ENCODE measurements at places on chromosomes 1 and 21.

GRCh38 chr1:14494911-14495310, 103.6 kb upstream of the KAZN start:
- DNase-seq = no peak

DNA sequence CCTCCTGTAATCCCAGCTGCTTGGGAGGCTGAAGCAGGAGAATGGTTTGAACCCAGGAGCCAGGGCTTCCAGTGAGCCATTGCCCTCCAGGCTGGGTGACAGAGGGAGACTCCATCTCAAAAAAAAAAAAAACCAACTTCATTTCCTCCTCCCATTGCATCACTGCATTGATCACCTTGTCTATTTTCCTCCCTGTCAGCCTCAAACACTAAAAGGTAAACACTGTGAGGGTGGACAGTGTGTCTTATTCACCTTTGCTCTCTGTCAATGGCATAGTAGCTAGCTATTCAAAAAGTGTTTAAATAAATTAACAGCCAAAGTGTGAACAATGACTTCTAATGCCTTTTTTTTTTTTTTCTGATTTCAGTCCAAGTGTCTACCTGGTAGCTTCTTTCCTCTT, 13.4 kb upstream of the DESI2 start:
- no peak for DNase-seq

DNA sequence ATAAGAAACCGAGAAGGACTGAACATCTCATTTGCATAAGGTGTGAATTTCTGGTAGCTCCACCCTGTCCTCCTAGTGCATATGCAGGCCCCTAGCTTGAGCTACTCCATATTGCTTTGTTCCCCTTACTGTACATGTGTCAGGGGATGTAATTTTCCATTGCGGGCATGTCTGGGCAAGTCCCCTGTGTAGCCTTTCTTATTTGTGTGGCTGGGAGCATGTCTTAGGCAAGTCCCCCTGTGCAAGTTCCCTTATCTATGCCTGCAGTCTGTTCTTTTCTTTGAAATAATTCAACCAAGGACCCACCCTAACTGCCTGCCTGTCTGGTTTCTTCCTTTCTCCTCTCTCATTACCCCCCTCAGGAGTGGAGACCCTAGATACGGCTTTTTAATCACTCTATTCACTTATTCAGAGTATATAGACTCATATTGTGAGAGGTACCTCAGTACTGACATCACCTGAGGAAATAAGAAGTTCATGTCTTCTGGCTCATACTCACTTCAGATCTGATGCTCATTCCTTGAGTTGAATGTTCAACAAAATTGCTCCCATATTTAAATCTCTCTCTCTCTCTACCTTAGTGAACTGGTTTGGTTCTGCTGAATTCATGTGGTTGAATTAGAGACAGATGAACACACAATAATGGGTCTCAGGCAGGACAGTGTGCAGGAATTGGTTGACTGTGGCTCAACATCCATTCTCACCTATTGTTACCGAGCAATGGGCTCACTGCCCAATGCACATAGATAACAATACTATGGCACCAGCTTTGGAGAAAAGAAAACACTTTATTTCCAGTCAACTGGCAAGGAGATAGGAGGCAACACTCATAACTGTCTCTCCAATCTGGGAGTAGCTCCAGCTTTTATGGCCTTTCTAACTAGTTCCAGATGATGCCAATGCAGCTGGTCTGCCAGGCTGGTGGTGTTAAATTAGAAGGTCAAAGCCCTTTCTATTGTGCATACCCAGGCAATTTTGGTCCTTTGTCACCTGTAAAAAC, 27.9 kb upstream of the NPL start:
- no peak for DNase-seq

DNA sequence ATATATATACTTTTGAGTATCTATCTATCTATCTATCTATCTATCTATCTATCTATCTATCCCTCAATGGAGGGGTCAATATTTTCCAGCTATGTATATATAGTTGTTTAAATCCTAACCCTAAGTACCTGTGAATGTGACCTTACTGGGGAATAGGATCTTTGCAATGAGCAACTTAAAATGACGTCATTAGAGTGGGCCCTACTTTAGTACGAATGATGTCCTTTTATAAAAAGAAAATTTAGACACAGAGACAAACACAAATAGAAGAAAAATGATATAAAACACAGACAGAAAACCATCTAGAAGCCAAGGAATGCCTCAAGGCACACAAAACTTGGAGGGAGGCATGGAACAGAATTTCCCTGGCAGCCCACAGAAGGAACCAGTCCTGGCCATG, 2283.7 kb downstream of the NCAM2 start:
- DNase-seq = no peak

DNA sequence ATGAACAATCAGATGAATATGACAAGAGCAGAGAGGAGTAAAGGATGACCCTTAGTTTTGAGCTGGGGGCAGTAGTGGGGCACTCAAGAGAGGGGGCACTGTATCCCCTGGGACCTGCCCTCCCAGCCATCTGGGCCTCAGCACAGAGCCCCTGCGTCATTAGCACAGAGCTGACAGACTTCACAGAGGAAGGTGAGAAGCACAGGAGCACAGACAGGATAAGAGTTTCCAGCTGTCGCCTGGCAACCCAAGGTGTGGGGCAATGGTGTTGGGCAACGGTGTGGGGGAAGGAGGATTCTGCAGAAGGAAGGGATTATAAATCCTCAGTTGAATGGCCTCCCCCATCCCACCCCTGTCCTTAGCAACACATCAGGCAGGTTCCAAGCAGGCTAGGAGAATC, 30.2 kb downstream of the RAB3B start:
- DNase-seq = no peak

DNA sequence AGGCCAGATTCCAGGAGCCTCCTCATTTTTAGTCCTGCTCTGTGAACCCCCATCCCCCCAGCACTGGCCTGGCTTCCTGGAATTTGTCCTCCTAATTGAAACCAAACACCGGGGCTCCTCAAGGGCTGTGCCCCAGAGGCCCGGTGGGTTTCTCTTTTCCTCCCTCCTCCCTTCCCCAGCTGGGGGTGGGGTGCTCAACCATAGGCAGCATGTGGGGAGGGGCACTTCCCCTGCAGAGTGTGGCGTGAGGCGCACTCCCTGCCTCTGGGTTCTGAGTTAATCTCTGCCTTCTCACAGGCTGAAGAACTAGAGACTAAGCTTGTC, 67.5 kb upstream of the ACOT11 start:
- DNase-seq = no peak

GRCh38 chr1:6743189-6744101, 41.8 kb upstream of the CAMTA1 start:
- no peak for DNase-seq

DNA sequence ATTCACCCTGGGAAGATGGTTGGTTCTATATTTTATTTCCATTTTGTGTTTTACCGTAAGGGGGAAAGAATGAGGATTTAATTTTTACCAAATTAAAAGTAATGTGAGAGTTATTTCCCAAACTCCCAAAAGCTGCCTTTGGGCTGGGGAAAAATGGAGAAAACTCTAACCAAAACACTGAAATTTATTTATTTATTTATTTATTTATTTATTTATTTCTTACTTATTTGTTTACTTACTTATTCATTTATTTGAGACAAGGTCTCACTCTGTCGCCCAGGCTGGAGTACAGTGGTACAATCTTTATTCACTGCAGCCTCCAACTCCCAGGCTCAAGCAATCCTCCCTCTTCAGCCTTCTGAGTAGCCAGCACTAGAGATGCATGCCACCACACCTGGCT, 38.0 kb upstream of the ZBTB18 start:
- DNase-seq = no peak

- DNase-seq = peak; percentile 84
These were observed 8.9 kb downstream of the VPS26C start for GRCh38 chr21:37257967-37258877.

DNA sequence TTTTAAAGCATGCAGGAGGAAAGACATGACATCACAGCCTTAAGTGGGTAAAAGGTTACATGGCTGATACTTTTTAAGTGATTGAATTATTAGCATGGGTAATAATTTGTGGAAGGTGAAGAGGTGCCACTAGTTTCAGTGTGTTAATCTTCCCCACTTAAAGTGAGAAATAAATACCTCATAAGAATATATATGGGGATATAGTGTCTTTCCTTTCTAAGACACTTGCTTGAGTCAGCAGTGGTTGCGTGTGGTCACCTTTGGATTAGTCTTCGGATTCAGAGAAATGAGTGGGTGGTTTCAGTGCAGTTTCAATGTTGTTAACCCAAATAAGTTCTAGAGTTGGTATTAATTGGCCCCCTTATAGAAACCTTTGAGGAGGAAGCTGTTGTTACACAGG, 94.1 kb downstream of the ADGRL2 start:
- DNase-seq = no peak

DNA sequence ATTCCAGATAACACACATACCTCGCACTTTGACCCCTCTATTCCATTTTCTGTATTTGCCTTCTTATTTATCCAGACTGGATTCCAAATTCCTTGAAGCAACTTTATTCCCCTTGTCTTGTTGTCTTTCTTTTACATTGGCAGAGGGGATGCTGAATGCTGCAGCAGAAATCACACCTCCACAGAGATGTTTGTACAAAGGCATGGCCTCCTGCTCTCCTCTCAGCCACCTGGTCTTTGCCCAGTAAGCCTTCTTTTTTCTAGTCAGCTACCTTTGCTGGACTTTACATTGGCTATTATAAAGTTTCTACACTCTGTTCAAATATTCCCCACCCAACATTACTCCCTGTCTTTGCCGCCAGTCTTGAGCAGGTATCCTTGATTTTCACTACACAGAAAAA, 75.1 kb downstream of the LAMC1 start:
- no peak for DNase-seq

DNA sequence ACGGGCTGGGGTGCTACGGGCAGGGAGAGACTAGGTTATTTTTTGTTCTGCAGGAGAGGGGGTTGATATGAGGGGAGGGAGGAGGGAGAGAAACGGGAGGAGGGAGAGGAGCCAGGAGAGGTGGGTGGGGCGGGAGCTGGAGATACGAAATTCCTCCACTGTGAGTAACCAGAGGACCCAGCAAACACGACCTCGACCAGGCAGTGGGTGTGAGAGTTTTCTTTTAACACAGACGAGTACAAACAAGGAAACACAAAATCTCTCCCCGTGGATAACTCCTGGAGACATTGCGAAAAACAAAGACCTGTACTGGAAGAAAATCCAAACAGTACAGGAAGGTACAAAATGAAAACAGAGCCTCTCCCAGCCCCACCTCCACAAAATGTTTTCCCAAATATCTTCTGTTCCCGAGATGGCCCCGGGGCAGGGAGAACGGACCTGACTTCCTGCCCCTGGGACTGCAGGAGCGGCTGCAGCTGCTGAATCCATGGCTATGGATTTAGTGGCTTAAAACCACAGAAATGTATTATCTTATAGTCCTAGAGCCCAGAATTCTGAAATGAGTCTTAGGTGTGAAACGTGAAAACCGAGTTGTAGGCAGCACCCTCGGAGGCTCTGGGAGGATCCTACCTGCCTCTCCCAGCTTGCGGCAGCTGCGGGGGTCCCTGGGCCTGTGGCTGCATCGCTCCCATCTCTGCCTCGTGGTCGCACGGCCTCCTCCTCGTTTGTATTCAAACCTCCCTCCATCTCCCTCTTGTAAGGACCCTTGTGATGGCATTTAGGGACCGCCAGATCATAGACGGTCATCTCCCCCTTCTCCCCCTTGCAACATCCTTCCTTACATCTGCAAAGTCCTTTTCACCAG, 82.2 kb downstream of the RIPK4 start:
- peak; percentile 40 for DNase-seq

GRCh38 chr1:37393173-37394120, 80.9 kb upstream of the ZC3H12A start:
- DNase-seq = no peak

GRCh38 chr1:204598319-204598969, 82.2 kb downstream of the MDM4 start:
- no peak for DNase-seq

GRCh38 chr1:113109908-113110554, 37.0 kb downstream of the LRIG2 start:
- peak; percentile 5 for DNase-seq

- no peak for DNase-seq
These were observed 32.4 kb downstream of the EIF2D start for GRCh38 chr1:206579747-206580437.

DNA sequence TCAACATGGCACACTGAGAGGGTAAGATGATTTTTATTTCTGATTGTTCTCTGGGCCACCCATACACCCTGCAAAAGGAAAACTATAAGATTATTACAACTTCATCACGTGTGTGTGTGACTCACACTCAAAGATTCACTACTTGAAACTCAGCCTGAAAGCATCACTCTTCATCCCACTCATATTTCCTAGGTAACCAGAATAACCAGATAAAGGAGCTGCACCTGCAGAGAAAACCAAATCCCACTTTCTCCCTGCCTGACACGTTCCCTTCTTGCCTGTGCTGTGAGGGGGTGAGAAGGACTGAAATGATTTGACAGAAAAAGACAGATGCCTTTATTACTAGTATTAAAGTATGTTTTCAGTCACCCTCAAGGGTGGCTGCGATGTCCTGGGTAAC, 131.6 kb downstream of the TGFBR3 start:
- DNase-seq = no peak

- DNase-seq = no peak
These were observed 4.9 kb upstream of the LAD1 start for GRCh38 chr1:201404055-201404454.

DNA sequence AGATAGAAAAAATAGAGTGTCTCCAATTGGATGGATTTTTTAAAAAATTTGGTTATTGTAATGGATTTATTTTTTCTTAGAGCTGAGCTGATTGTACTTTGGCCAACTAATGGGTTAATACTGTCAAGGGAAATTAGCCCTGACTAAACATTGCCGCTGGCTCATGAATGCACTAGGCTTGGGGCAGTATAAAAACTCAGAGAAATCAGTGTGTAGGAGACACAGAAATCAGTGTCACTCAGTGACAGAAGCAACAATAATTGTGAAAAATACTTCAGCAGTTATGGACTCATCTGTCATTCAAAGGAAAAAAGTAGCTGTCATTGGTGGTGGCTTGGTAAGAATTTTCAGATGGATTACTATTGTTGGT, at the start of gene KMO:
TSS of gene KMO (plus strand) at position 217 of the 370 bp plus-strand sequence. CDS start at position 284, 67 bp downstream.
- DNase-seq = no peak

DNA sequence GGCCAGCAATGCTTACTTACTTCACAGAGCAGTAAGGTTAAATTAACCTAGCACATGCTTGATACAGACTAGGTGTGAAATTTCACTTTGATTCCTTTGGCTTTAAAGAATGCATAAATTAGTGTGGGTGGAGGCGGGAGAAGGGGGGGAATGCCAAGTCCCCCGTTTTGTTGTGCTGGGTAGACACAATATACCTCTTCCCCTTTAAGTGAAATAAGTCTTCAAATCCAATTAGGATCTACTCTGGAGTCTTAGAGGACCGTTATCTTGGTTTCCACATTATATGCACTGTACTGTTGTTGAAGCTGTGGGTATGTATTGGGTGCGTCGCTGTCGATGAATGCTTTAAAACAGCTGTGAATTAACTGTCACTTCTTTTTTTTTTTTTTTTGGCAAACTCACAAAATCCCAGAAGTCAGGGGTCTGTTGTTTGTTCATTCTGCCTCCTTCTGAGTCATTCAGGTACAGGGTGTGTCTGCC, 1.6 kb upstream of the S1PR1 start:
- DNase-seq = no peak

- DNase-seq = no peak
These were observed 57.5 kb downstream of the TYW3 start for GRCh38 chr1:74790453-74790852.

GRCh38 chr21:16570856-16571255, 841.1 kb downstream of the USP25 start:
- DNase-seq = no peak

Data from A549 (cell line).